Type B pancreatic cell (in vitro differentiated cells): ENCODE measurements at places on chromosomes 2 and 18.

- no peak for DNase-seq
These were observed 115.0 kb downstream of the EN1 start for GRCh38 chr2:118732432-118732831.

- DNase-seq, result no peak
These were observed 201.8 kb upstream of the KLHL14 start for GRCh38 chr18:32974421-32975162.

DNA sequence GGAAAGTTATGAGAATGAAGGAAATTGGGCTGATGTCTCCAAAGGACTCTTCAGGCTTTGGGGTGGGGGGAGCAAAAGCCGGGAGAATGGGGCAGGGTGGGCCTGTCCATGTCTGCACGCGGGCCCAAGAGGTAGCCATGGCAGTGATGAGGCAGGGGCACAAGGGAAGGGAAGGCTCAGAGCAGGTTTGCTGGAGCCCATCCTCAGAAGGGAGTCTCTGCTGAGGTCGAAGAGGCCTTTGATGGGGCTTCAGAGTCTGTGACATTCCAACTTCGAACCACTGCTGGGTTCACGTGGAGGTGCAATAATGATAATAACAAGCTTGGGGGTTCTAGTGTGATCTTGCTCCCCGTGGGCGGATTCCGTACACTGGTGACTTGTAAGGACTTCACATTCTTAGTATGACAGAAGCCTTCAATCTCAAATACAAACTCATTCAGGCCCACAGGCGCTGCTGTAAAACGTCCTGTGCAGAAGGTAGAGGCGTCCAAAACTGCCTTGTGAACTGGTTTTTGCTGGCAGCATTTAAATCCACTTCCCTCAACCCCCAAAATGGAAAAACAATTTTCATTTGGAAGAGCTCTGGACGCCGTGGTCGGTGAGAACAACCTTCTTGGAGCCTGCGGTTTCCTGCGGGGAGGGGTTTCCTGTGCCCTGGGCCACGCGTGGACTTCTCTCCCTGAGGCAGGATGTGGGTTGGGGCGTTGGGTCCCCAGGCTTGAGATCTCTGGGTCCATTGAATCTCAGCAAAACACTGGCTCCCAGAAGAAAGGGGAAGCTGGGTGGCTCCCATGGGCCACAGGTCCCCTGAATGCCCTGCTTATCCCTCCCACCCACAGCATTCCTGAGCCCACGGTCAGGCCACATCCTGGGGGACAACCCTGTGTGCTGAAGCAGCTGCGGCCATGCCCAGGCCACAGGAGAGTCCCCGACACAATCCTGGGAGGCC lies 151.0 kb downstream of the TPO start:
- DNase-seq, result no peak

- DNase-seq, result no peak
These were observed 129.4 kb upstream of the EML6 start for GRCh38 chr2:54594048-54594447.

GRCh38 chr18:36296650-36297416 lies 680 bp upstream of the FHOD3 start:
- peak; percentile 83 for DNase-seq

GRCh38 chr2:100000915-100001707 lies 141.3 kb downstream of the AFF3 start:
- DNase-seq, result no peak

DNA sequence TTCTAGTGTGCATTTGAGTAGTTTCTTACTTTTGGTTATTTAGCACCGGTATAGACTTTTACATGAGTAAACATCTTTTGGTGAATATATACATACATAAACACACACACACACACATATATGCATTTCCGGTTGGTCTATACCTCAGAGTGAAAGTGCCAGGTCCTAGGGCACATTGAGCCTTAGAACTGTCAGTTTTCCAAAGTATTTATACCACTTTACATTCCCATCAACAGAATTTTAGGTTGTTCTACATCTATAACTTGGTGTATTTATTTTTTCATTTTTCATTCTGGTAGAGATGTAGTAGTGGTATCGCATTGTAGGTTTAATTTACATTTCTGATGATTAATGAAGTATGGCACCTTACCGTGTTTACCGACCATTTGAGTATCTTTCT lies 22.6 kb downstream of the MMADHC start:
- no peak for DNase-seq

GRCh38 chr2:61693744-61694143 lies 155.6 kb upstream of the XPO1 start:
- DNase-seq, result no peak

DNA sequence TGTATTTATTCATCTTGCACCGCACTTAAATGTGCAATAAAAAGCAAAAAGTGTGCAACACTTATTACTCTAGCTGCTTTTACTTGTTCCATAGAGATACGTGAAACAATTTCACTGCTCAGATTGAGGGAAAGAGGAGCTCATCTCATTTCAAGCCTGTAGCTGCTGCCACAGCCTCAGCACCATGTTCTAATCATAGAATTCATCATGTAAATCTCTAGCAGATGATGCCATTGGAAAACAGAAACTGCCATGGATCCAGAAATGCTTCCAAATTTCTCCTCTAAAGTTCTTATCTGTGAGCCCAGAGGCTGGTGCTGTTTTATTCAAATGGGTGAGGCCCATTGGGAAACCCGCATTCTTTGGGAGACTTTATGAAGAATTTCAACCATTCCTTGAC lies 2.0 kb downstream of the CDC42EP3 start:
- no peak for DNase-seq

DNA sequence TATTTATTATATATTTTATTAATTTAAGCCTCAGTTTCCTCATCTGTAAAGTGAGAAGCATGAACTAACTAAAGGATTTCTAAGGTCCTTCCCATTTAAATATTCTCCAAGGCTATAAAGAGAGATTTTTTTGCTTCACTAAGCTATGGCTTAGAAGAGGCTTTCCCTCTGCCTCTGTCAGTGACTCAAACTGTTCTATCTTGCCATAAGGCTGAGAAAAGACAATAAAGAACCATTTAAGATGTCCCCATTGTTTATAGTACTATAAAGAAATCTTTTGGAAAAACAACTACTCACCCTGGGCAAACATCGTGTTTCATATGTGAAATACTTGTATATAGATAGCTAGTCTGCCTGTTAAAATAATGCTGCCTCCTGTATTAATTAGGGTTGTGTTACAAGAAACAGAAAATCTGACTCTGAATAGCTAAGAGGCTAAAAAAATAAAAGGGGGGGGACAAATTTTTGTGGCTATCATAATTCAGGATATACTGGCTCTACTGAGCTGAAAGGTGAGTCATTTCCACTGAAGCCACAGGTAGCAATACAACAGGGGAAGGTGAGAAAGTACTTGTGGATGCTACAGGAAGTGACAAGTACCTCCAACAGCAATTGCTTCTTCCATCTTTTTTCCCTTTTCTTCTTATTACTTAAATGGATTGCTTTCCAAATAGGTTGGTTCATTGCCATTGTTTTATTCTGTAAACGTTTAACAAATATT lies 25.4 kb downstream of the EPHA4 start:
- DNase-seq, result no peak

- DNase-seq, result no peak
These were observed 438.0 kb downstream of the LRP1B start for GRCh38 chr2:141692829-141693228.

GRCh38 chr2:6184532-6185292 lies 492.5 kb downstream of the SOX11 start:
- DNase-seq, result no peak

DNA sequence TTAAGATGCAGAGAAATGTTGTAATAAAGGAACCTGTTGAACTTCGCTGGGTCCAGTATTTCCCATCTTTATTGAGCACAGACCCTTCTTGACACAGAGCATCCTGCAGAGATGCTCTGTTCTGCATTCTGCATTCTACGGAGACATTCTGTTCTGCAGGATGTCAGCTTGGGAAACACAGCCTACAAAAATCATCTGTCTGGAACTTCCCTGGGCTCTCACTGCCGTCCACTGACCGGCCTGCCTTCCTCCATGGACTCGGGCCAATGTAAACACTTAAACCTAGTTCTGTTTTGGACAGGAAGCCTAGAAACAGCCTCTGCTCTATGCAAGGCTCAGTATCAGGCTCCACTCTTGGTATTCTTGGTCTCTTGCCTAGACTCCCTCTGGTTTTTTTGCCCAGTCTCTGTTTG lies 90.0 kb upstream of the PPP1CB start:
- DNase-seq, result no peak

DNA sequence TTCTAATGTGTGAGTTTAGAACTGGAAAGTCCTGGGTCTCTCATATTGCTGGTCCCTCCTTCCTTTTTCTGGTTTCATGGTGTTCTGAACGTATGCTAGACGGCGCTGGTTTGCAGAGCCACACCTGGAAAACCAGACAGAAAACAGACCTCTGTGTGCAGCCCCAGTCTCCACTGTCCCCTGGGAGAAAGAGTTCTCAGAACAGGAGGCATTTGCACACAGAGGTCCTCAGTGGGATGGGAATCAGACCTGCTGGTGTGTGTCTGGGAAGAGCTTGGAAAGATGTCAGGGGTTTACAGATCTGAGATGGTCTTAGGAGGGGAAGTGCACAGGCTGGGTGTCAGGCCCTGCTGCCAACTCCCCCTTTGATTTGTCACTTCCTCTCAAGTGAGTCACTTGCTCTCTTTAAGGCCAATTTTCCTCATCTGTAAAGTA lies 14.9 kb upstream of the MBP start:
- no peak for DNase-seq

DNA sequence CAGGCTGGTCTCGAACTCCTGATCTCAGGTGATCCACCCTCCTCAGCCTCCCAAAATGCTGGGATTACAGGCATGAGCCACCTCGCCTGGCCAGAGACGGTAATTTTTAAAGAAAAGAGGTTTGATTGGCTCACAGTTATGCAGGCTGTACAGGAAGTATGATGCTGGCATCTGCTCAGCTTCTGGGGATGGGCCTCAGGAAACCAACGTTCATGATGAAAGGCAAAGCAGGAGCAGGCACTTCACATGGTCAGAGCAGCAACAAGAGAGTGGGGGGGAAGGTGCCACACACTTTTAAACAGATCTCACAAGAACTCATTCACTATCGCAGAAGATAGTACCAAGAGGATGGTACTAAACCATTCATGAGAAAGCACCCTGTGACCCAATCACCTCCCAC lies 38.0 kb upstream of the GPD2 start:
- no peak for DNase-seq
